ENCODE measurements at places on chromosomes 7 and 10.

- no peak for DNase-seq
These were observed 30.5 kb downstream of the SHTN1 start for GRCh38 chr10:116974456-116975005.

DNA sequence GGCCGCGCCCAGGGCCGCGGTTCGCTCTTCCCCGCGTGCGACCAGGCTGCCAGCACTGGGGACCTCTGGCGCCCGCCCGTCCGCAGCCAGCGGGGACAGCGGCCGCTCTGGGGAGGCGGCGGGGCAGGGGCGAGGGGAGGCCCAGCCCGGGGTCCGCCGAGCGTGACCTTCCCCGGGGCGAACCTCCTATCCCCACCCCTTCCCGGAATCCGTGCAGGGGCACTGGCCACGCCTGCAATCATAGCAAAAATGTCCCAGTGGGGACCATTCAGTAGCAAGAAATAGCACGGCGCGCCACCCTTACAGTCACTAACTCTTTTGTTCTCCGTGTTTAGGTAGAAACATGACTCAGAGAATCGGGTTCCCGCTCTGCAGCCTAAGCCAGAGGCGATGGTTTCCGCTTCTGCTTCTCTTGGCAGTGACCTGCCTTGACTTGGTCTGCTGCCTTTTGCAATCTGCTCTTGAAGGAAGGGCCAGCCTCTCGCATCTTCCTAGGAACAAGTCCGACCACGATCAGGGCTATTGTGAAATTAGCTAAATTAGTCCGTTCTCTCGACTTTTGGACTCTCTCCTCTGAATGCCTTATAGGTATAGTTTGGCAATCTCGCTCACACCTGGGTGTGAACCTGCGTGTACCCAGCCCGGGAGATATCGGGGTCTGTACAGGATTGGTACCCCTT, 79.3 kb upstream of the ACBD5 start:
- no peak for DNase-seq

- DNase-seq, result no peak
These were observed 56.8 kb downstream of the FAM241B start for GRCh38 chr10:69686866-69687265.

DNA sequence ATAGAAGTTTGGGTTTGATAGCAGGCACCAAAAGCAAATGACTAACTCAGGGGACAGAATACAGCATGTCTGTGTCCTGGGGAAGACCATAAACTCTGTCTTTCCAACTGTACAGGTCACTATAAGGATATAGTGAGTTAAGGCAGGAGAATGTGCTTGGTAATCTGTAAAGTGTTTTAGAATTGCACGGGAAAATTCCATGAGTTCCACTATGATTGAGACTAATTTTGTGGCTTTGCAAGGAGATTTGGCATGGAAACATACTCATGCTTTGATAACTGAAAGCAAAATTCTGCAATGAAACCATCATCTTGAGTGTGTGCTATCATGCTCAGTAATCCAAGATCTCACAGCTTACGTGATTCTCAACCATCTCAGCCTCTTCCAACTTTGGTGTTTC, 152.6 kb downstream of the PKD1L1 start:
- DNase-seq, result no peak

DNA sequence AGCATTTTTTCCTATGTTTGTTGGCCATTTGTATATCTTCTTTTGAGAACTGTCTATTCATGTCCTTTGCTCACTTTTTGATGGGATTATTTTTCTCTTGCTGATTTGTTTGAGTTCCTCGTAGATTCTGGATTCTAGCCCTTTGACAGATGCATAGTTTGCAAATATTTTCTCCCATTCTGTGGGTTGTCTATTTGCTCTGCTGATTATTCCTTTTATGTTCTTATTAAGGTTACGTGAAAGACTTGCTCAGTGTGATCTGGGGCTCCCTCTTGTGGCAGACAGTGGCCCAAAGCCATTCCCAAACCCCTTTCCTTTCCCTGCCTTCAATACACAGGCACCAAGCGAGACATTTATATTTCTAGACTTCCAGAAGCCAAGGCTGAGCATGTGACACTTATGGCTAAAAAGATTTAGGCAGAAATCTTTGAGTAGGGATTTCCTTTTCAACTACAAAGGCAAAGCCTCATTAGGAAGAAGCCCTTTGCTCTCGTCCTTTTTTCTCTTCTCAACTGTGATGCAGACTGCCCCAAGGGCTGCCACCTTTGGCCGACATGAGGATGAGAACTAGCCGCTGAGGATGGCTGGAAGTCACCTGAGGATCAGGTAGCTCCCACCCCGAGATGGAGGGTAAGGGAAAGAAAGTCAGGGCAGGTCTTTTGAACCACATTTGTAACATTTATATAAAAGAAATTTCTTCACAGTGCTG, 23.6 kb downstream of the ST8SIA6 start:
- DNase-seq, result peak; percentile 85

DNA sequence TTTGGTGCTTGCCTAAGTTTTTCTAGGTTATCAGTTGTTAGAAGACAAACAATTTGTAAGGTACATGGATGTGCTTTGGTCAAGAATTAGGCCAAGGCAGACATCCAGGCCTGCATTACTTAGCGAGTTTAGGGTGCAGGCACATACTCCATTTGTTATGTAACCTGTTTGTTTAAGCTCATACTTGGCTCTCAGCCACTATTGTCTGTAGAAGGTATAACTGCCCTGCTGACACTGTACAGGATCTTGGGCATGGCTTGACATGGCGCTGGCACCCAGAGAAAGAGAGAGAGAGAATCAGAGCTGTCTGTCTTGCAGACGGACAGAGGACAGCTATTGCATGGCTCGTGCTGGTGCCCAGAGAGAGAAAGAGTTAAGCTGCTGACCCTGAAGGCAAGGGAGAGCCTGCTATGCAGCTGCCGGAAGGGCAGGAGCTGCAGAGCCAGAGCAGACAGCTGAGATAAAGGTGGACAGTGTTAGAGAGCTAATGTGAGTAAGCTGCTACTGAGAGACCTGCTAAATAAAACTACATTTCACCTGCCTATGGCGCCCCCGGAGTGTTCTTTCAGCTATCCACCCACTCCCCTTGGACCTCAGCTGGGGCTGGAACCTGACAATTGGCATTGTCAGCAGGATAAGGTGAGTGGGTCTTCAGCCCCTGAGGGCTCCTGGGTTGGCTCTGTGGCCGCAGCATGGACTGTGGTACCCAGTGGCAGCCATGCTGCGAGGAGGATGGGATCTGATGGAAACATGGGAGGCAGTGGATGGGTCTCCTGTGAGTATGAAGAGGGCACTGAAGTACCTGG, 120.9 kb upstream of the TMEM106B start:
- no peak for DNase-seq

GRCh38 chr10:112872728-112873127, 77.3 kb upstream of the TCF7L2 start:
- DNase-seq, result no peak

GRCh38 chr10:90798482-90798881, 59.4 kb downstream of the HTR7 start:
- DNase-seq, result no peak

DNA sequence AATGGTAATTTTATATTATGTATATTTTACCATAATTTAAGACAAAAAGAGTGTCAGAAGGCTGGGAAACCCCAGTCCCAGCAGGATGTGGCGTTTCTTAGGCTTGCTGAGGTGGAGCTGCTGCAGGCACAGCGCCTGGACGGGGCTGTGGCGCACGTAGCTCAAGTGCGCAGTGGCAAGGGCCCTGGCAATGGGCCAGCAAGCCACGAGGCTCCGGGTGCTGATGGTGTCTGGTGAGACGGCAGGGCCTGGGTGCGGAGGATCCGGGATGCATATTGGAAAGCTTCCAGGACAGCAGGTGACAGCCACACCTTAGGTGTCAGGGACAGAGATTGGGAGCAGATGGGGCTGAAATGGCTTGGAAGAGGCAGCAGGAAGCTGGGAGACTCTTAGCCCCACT, 37.2 kb downstream of the CLEC2L start:
- DNase-seq, result no peak

- DNase-seq, result no peak
These were observed 272.7 kb downstream of the CELF2 start for GRCh38 chr10:11290156-11290890.

DNA sequence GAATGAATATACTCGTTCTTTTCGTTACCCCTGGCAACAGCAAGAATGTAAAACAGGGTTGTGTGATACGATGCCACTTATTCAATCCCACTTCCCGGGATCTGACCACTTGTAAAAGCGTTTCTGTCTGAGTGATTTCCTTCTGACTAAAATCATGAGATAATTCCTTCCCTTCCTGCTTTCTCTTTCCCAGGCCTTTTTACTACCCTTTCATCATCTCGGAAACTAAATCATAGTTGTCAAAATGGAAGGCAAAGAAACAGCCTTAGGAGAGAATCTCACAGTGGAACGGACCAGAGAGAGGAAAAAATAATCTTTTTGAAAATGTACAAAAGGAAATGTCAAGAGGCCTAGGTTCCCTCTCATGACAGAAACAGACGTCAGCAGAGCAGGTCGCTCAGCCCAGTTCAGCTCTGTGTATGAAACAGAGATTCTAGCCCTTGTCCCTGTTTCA, 29.8 kb downstream of the DIP2C start:
- DNase-seq, result no peak

DNA sequence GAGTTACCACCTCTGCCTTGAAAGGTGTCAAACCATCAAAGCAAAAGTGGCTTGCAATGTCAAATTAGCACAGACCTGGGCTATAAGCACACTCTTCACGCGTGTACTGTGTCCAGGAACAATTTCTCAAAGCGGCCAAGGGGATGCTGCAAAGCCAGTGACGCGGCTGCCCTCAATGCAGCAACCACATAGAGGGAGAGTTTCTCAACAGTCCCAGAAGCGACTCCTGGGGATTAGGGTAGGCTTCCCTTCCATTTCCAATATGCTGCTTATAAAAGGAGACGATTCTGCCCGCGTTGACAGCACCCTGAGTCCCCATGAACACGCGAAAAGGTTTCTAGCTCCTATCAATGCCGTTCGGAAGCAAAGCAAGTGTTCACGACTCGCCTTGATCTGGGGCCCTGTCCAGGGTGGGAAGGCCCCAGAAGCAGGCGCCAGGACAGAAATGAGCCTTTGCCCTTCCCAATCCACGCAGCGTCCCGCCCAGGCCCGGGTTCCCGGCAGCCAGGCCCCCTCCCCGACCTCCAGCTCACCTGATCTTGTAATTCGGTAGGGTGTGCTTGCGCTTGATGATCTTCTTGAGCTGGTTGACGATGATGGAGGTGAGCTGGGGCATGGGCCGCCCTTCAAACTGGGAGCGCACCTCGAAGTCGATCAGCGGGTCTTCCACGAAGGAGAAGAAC, 1.3 kb downstream of the PDZD8 start:
- peak; percentile 73 for DNase-seq

- no peak for DNase-seq
These were observed 46.0 kb downstream of the ZNF777 start for GRCh38 chr7:149414745-149415390.

GRCh38 chr7:3520206-3520605, 219.2 kb downstream of the SDK1 start:
- DNase-seq, result no peak

- DNase-seq, result no peak
These were observed 7.8 kb upstream of the GPR22 start for GRCh38 chr7:107461938-107462533.

- no peak for DNase-seq
These were observed 24.2 kb downstream of the ARL5B start for GRCh38 chr10:18683427-18683826.

GRCh38 chr7:14258441-14258840, 269.0 kb upstream of the ETV1 start:
- DNase-seq, result no peak

- no peak for DNase-seq
These were observed 68.0 kb downstream of the SH3PXD2A start for GRCh38 chr10:103787331-103787730.

DNA sequence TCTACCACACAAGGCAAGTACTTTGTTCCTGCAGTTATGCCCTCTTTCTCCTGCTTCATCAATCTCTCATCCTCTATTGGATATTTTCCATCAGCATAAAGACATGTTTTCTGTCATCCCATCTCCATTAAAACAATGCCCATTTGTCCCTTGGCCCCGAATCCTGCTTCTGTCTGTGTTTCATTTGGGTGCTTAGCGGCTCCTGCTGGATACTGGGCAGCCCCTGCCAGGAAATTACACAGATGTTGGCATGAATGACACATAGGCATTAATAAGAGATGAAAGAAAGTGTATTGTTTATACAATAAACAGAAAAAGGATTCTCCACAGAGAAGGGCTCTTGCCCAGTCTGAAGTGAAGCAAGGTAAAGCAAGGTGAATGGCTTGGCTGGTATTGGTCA, 765.3 kb downstream of the REEP3 start:
- DNase-seq, result no peak

Data from hematopoietic multipotent progenitor cell treated with erythropoietin and hydrocortisone succinate and interleukin-3 and kit ligand, for 17 days (in vitro differentiated cells).